ENCODE measurements at places on chromosomes 11 and 22.

DNA sequence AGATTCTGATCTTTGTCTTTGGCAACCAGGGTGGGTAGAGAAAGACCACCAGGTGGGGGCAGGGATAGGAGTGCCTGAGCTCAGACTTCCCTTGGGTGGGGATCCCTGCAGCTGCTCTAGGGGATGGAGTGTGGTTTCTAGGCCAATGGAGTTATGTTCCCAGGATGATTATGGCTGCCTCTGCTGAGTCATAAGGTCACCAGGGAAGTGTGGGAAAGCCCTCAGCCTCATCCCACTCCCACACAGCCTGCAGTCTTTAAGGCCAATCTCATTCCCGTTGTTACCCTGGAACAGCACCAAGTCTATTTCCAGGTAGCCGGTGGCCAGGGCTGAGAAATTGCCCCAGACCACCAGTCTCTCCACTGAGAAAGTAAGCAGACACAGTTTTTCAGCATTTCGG, 2269.3 kb upstream of the RAG2 start:
- no peak for DNase-seq

DNA sequence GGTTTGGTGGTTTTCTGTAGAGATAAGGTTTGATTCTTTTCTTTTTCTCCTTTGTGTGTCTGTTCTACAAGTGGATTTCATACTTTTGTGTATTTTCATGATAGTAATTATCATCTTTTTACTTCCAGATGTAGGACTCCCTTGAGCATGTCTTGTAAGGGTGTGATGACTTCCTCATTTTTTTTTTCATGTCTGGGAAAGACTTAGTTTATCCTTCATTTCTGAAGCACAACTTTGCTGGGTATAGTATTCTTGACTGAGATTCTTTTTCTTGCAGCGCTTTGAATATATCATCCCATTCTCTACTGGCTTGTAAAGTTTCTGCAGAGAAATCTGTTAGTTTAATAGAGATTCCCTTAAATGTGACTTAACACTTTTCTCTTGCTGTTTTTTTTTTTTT, 32.9 kb downstream of the MADD start:
- no peak for DNase-seq

- DNase-seq = no peak
Observed at GRCh38 chr11:45920531-45921477, 1.7 kb upstream of the LARGE2 start.

DNA sequence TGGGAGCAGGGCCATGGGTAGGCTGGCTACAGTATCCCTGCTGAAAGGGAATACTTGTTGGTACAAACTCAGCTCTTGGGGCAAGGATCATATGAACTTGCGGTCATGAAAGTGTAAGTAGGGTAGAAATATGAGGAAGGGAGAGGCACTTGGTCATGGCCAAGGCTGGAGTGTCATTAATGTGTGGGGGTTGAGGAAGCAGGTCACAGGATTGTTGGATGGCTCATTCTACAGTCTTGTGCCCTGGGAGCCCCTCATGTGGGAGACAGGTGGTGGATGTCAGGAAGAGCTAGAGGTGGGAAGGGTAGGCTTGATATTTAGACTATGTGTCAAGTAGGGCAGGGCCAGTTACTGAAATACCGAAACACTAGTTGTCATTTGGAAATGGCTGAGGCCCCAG, 95.5 kb downstream of the RRM1 start:
- DNase-seq = no peak

GRCh38 chr22:23402275-23403151, 177.6 kb downstream of the IGLL1 start:
- DNase-seq = peak; percentile 86

- no peak for DNase-seq
Observed at GRCh38 chr11:26618441-26618840, 46.4 kb upstream of the MUC15 start.

DNA sequence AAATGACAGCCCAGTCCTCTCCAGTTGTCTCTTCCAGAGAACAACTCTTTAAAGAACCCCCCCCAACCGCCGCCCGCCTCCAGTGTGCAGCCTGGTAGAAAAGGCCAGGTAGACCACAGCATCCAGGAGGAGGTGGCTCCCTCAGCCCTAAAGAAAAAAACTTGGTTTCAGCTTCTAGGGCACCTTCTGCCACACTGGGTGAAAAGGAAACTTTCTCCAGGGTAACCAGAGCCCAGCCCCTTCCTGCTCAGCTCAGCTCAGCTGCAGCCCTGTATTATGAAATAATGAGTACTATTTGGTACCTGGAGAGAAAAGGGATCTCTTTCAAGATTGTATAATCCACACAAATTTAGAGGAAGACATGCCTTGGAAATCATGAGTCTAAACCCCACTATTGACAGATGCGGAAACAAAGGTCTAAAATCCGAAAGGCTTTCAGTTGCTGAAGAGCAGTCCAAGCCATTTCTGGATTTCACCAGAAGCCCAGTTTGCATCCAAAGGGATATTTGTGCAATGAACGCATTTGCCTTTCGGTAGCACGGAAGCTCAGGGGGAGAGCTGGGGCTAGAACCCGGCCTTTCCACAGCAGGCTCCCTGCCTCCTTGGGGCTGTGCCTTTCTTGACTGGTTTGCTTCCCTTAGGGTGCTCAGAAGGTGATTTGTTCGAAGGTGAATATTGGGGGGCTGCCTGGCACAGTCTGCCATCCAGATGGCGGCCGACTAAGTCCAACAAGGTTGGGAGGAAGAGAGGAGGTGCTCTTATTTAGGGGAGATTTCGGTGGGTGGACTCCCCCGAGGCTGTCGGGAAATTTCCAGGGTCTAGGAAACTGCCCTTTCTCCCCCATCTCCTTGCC, 3.3 kb downstream of the FXYD6 start:
- DNase-seq = no peak

GRCh38 chr22:50444663-50445062, 30.2 kb downstream of the SBF1 start:
- DNase-seq = no peak

- no peak for DNase-seq
Observed at GRCh38 chr11:75324189-75324588, 27.3 kb downstream of the ARRB1 start.

- DNase-seq = no peak
Observed at GRCh38 chr11:36243641-36244040, 45.6 kb downstream of the COMMD9 start.

DNA sequence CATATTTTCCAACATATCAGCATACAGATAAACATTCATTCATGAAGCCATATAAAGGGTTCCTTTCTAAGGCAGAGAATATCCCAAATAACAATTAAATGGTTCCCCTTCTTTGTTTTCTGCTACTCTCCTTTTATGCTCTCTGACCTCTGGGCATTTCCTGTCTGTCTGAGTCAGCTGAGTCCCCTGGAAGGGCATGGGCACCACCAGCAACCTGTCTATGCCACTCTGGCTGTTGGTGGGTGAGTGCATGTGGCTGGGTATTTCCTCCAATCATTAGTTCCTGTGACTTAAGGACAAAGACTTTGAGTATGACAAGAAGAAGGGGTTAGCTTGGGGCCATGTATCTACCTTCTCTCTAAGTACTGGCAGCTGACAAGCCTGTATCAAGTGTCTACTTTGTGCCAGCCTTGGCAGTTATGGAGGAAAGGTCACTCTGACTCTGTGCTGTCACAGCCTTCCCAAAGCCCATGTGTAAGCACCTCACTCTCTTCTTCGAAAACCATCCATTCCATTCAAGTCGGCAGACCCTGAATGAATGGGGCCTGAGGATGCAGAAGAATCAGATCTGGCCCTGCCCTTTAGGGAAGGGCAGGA, 86.3 kb upstream of the PHOX2A start:
- DNase-seq = no peak

GRCh38 chr22:32717337-32718240, 83.9 kb upstream of the TIMP3 start:
- no peak for DNase-seq

GRCh38 chr11:113317339-113317738, 3.0 kb downstream of the TTC12 start:
- no peak for DNase-seq

GRCh38 chr11:62169448-62169847, 20.6 kb upstream of the SCGB1D1 start:
- DNase-seq = no peak

- no peak for DNase-seq
Observed at GRCh38 chr11:91835051-91835560, 389.5 kb upstream of the FAT3 start.

GRCh38 chr22:45650721-45651120, 20.9 kb upstream of the ATXN10 start:
- no peak for DNase-seq

DNA sequence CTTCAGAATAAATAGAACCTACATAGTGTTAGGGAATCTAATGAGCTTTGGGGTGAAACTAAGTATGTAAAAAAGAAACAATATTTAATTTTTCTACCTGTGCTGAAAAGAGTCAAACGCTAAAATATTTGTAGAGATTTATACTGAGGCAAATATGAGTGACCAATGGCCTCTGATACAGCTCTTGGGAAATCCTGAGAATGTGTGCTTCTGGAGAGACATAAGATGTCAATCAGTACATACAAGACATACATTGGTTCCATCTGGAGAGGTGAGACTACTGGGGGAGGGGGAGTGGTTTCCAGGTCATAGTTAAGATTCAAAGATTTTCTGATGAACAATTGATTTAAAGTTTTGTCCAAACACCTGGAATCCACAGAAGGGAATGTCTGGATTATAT, 970 bp downstream of the ASRGL1 start:
- DNase-seq = no peak

GRCh38 chr11:10395166-10395897, 59.7 kb upstream of the AMPD3 start:
- DNase-seq = no peak

DNA sequence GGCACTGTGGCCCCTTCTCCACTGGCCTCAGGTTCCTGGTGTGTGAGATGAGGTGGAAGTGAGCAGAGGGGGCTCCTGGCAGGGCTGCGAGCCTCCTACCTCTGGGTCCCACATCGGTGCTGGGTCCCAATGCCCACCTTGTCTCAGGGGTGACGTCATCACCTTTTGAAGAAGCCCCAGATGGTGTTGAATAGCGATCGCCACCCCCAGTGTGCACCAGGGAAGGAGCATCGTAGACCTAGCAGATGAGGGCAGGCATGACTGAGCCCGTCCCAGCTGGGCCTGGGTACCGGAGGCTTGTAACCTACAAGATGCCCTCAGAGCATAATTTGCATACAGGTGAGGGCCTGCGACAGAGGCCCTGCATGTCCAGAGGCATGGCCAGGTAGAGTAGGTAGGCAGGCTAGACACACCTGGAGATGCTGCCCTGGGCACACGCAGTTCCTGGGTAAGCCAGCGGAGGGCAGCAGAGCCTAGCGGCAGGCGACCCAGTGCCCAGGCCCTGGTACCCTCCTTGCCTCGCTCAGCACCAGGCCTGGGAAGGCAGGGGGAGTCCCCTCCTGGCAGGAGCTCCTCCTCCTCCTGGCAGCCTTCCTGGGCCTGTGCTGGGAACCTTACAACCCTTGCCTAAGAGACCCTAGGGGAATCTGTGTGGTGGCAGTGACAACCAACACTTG, 52.5 kb downstream of the TPCN2 start:
- DNase-seq = peak; percentile 79

DNA sequence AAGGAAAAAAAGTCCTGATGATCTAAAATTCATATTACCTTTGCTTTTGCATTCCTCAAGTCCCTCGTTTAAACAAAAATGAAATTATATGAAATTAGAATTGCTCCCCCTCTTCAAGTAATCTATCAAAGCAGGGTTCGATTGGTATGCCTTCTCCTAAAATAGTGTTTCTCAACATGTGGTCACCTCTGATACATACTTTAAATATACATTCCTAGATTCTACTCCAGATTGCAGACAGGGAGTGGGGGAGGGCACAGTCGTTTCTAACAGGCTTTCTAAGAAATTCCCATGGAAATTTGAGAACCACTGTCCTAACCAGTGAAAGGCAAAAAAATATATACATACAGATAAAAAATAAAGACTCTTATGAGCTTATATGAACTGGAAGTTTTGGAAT, 22.6 kb upstream of the IRAG1 start:
- no peak for DNase-seq

GRCh38 chr11:76260296-76260925, 54.1 kb upstream of the WNT11 start:
- no peak for DNase-seq

DNA sequence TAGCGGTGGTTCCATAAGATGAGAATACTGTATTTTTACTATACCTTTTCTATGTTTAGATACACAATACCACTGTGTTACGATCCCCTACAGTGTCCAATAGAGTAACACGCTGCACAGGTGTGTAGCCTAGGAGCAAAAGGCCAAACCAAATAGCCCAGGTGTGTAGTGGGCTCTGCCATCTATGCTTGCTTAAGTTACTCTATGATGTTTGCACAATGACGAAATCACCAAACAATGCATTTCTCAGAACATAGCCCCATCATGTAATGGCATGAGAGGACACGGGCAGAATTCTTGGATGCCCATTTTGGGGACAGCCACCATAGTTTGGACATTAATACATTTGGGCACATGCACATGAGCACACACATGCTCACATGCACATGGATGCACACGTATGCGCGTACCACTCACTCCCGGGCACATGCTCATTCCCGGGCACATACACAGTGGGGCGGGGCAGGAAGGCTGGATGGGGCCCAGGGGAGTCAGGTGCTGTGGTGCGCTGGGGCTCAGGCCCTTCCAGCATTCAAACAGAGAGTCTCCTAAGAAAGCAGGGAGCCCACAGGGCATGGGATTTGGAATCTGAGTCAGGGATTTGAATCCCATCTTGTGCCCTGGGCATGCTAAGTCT, 51.1 kb downstream of the RTN4R start:
- no peak for DNase-seq

- DNase-seq = no peak
Observed at GRCh38 chr11:1387521-1387920, 2.2 kb upstream of the BRSK2 start.

- no peak for DNase-seq
Observed at GRCh38 chr11:28858076-28858475, 749.9 kb downstream of the METTL15 start.

GRCh38 chr11:13287036-13287435, 9.4 kb downstream of the BMAL1 start:
- DNase-seq = no peak

GRCh38 chr22:27734066-27734465, 67.5 kb downstream of the MN1 start:
- no peak for DNase-seq

DNA sequence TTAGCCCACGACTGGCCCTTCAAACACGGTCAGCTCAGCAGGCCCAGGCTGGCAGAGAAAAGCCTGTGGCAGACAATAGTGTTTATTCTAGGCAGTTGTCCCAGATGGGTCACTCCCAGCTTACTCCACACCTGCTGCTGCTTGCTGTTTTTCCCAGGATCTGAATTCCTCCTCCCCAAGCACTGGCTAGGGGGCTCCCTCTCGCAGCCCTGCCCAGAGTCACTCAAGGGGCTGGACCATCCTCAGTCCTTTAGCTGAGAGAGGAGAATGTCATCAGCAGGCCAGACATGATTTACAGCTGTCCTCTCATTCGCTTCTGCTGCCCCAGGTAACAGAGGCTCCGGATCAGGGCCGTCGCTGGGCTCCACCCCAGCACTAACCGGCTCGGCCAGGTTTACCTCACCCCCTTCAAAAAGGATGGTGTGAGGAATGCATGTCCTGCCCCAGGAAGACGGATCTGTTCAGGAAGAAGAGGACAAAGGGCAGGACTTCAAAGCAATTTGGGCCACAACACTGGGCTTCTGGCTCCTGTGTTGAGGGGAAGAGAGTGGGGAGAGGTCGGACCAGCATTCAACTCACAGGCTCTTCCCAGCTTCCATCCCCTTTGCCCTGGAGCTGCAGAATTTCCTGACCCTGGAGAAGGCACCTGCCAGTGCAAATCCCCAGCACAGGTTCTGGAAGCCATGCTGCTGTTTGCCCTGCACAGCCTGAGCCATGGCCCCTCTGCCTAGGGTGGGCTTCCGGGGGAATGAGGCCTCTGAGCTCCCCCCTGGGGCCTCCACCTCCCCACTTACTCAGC, 59.7 kb upstream of the BARX2 start:
- DNase-seq = no peak

- DNase-seq = no peak
Observed at GRCh38 chr11:38182126-38182866, 1584.3 kb upstream of the RAG2 start.
